Activated T-helper 1 cell treated with anti-CD3 and anti-CD28 coated beads, Interleukin-12 subunit alpha, Interleukin-12 subunit beta, Interleukin-2, Interleukin-4 antibody, amounts not matched to agents 30 ng/mL and 10 ng/mL and 1 ng/mL, durations not matched to agents 14 hours and 24 hours and 36 hours (primary cell): ENCODE measurements at places on chromosomes 2 and 18. TPM values are rescaled to one million over a fixed set of nuclear protein-coding genes. Genes with fewer than 3 reads are reported as not detected.

DNA sequence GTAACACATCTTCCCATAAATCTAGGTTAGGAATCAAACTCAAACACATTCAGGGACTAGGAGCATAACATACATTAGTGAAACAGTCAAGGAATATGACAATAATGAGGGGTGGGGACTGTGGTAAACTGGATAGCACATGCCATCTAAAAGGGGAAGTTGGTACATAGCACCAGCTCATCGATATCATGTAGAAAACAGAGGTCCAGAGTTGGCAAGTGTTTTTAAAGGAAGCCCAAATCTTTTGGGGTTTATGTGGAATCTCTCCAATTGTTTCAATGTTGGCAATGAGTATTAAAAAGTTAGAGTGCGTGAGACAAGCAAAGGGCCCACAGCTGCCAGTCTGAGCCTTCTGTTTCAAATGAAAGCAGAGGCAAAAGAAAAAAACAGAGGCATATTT is 24.4 kb downstream of the KLF7 start:
- peaks cover 6% of the 10 kb centered on the region for H3K27me3 ChIP-seq
- peaks cover 26% of the 10 kb centered on the region for H3K36me3 ChIP-seq
- H3K27ac ChIP-seq: no peak overlapping the region

- no peak overlapping the region for H3K4me3 ChIP-seq
- no peak for DNase-seq
- H3K27me3 ChIP-seq: no peaks in the 10 kb centered on the region
- peaks cover 9% of the 10 kb centered on the region for H3K4me1 ChIP-seq
Observed at GRCh38 chr18:8629602-8630001, 20.4 kb downstream of the RAB12 start.

The MC4R gene
- not detected in 2 replicates for total RNA-seq

GRCh38 chr2:192123847-192124246 is 70.9 kb downstream of the TMEFF2 start:
- H3K4me1 ChIP-seq: no peaks in the 10 kb centered on the region
- no peak for DNase-seq
- no peak overlapping the region for H3K4me3 ChIP-seq
- H3K36me3 ChIP-seq: no peaks in the 10 kb centered on the region
- no peak overlapping the region for H3K27ac ChIP-seq

The MRPL44 gene
- total RNA-seq: 32.7 and 35.0 TPM in 2 replicates

The LBH gene
- 306 and 313 TPM in 2 replicates for total RNA-seq

The EIF5B gene
- 84.7 and 84.8 TPM in 2 replicates for total RNA-seq

DNA sequence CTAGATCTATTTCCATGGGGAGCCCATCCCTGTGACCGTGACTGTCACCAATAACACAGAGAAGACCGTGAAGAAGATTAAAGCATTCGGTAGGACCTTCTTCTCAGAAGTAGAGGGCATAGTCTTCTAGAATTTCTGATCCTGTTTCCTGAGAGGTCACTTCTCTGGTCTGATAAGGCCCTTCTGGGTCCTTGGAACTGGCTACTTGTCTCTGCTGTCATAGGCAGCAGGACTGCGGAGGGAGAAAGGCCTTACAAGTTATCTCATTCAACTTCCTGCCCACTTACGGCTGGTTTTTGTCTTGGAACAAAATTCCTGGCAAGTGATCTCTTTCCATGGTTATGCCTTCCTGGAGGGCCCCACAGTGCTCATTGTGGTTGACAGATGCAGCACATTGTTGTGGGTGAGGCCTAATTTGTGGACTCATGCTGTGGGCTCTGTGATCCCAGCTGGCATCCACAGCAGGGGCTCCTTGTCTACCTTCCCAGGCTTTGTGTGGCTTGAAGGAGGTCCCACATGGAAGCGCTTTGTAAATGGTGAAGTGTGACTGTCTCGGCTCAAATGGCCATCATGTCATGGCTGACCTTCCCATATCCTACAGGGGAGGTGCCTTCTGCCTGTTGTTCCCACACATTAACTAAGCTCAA is 22.0 kb downstream of the SAG start:
- H3K4me1 ChIP-seq: peaks cover 28% of the 10 kb centered on the region
- H3K4me3 ChIP-seq: no peak overlapping the region
- peaks cover 6% of the 10 kb centered on the region for H3K36me3 ChIP-seq

The SH3BP4 gene
- 0.05 and 0.26 TPM in 2 replicates for total RNA-seq

The HES6 gene
- total RNA-seq: 10.3 and 11.2 TPM in 2 replicates

DNA sequence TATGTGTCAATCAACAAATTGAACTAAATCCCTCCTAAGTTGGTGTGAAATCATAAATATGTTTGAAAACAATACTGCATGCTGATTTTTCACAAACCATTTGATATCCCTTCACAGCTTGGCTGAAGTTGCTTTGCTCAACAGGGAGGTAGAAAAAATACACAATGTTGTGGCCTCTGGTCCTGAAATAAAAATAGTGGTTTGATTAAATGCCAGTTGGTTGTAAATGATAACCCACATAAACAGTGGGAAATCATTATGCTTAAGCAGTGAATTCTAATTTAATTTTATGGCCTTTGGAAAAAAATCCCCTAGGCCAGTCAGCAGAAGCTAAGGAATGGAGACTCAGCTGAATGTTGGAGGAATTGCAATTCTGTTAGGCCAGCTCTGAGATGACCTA is 359.4 kb upstream of the CWC22 start:
- H3K4me1 ChIP-seq: no peaks in the 10 kb centered on the region
- H3K4me3 ChIP-seq: no peak overlapping the region
- no peak overlapping the region for H3K27ac ChIP-seq
- no peak for DNase-seq
- H3K27me3 ChIP-seq: no peaks in the 10 kb centered on the region

DNA sequence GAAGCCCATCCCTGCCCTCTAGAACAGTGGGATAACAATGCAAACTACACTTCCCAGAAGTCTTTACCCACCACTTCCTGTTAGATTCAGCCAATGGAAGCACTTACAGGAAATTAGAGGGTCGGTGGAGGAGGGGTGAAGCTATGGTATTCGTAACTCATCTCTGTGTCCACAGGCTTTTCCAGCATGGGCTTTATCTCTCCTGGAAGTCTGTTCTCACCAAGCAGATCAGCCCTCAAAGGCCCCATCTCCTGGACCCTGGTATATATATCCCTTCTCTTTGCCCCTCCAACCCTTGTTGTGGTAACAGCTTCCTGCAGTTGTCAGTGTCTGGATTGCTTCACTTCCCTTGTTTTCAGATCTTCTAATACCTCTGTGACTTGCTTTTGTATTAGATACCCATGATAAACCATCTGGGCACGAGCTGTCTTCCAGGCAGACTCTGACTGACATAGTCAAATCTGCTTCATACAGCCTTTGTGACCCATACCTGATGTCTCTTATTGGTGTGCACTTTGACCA is 475.0 kb upstream of the POU3F3 start:
- no peak overlapping the region for H3K27ac ChIP-seq
- no peaks in the 10 kb centered on the region for H3K36me3 ChIP-seq
- peak overlapping the region; percentile 53 for H3K4me3 ChIP-seq
- peaks cover 2% of the 10 kb centered on the region for H3K27me3 ChIP-seq
- H3K4me1 ChIP-seq: peaks cover 8% of the 10 kb centered on the region

GRCh38 chr18:3498698-3499471 is 48.9 kb downstream of the TGIF1 start:
- H3K36me3 ChIP-seq: peaks cover 3% of the 10 kb centered on the region
- no peak for DNase-seq
- H3K4me3 ChIP-seq: peak overlapping the region; percentile 65
- H3K27me3 ChIP-seq: peaks cover 38% of the 10 kb centered on the region
- H3K4me1 ChIP-seq: peaks cover 14% of the 10 kb centered on the region
- no peak overlapping the region for H3K27ac ChIP-seq

- peak; percentile 90 for DNase-seq
- H3K4me1 ChIP-seq: peaks cover 71% of the 10 kb centered on the region
- peaks cover 40% of the 10 kb centered on the region for H3K36me3 ChIP-seq
- H3K27ac ChIP-seq: peak overlapping the region; percentile 88
Observed at GRCh38 chr2:96537066-96537733, 648 bp downstream of the ARID5A start.

DNA sequence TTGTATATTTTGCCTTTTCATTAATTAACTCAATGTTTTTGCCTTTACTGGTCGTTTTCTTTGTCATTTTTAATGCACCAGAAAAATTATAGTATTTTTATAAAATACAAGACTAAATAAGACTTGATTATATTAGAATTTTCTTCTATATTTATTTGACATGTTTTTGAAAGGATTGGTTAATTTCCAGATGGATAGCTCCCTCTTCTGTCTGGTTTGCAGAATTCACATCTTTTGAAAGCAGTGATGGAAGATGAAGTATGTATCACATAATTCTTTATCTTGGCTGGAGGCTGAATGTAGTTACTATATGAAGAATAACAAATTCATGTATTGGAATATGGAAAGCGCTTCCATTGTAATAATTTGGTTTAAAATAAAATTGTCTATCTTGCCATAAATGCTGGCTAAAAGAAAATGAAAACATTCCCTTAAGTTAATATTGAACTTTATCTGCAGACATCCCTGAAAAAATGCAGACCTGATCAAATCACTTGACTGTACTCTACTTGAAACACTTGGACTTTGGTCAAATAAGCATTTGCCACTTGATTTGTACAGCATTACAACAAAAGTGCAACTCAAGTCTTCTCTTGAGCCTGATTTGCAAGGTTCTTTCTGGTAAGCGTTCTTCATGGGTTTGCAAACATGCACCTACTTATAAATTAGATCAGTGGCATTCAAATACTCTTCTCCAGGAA is 86.3 kb upstream of the EFEMP1 start:
- H3K4me3 ChIP-seq: no peak overlapping the region
- H3K4me1 ChIP-seq: no peaks in the 10 kb centered on the region
- no peak overlapping the region for H3K27ac ChIP-seq

The DOK6 gene
- not detected in 2 replicates for total RNA-seq

GRCh38 chr2:112622528-112622849 is 23.2 kb upstream of the SLC20A1 start:
- no peak for DNase-seq
- peaks cover 2% of the 10 kb centered on the region for H3K27me3 ChIP-seq
- no peak overlapping the region for H3K4me3 ChIP-seq
- no peaks in the 10 kb centered on the region for H3K36me3 ChIP-seq
- H3K4me1 ChIP-seq: peaks cover 40% of the 10 kb centered on the region

GRCh38 chr2:237207646-237208045 is 122.0 kb downstream of the COPS8 start:
- DNase-seq: no peak
- no peaks in the 10 kb centered on the region for H3K27me3 ChIP-seq
- no peak overlapping the region for H3K4me3 ChIP-seq
- no peaks in the 10 kb centered on the region for H3K36me3 ChIP-seq
- H3K4me1 ChIP-seq: no peaks in the 10 kb centered on the region

GRCh38 chr18:48324651-48325050 is 84.5 kb downstream of the ZBTB7C start:
- no peak overlapping the region for H3K4me3 ChIP-seq
- peaks cover 7% of the 10 kb centered on the region for H3K27me3 ChIP-seq
- H3K36me3 ChIP-seq: no peaks in the 10 kb centered on the region
- H3K4me1 ChIP-seq: no peaks in the 10 kb centered on the region

DNA sequence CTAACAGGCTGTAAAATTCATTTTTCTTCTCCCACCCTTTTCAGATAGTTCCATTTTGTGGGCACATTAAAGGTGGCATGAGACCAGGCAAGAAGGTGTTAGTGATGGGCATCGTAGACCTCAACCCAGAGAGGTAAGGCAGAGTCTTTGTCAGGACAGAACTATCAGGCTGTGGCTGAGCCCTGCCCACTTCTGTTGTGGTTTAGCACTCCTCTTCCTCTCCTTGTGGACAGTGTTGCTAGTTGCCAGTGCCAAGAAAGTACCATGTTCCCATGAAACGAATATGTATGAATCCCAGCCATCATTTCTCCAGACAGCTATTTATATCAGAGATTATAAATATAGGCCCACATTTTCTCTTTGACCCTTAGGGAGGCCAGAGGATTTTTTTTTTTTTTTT is 1.6 kb downstream of the LGALSL start:
- peaks cover 44% of the 10 kb centered on the region for H3K27me3 ChIP-seq
- no peaks in the 10 kb centered on the region for H3K36me3 ChIP-seq
- no peak for DNase-seq
- peak overlapping the region; percentile 83 for H3K4me3 ChIP-seq
- H3K27ac ChIP-seq: peak overlapping the region; percentile 57

DNA sequence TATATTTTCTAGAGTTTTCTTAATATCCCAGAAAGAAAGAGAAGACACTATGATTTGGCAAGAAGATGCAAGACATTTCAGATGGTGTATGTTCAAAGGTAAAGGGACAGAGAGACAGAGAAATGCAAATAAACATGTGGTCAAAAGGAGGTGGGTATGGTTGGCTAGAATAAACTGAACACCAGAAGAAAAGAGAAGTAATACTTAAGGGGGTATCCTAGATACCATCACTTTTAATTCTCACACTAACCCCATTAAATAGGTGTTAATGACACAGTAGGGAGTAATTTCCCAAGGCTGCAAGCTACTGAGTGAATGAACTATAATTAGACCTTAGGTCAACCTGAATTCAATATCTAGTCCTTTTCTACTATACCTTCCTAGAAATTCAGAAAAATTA is 111.2 kb upstream of the CD226 start:
- H3K4me3 ChIP-seq: no peak overlapping the region
- no peak for DNase-seq
- H3K27me3 ChIP-seq: no peaks in the 10 kb centered on the region
- peaks cover 14% of the 10 kb centered on the region for H3K36me3 ChIP-seq
